ENCODE measurements at places on chromosomes 6 and 20. TPM values are rescaled to one million over a fixed set of nuclear protein-coding genes. Genes with fewer than 3 reads are reported as not detected.
A peak's percentile ranks its signal among the peaks of the same experiment; 100 is the strongest.

DNA sequence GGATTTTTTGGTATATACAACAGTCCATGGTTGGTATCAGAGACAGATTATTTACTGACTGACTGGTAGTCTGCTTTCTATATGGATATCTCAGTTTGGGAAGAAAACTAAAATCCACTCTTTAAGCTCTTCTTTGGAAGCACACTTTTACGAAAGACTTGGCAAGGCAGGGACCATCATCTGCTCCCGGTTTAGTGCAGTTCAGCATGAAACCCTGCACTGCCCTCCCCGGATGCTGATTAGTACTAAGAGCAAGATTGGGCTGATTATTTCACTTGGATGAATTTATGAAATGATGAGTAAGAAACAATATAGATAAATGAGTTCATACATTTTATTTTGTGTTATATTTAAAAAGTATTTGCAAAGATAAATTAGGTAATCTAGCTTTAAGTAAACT, 56.3 kb downstream of the RGS17 start:
- H3K4me3 ChIP-seq = no peak overlapping the region
- DNase-seq = no peak
- no peaks in the 10 kb centered on the region for H3K4me1 ChIP-seq
- H3K27ac ChIP-seq = no peak overlapping the region

GRCh38 chr20:64119681-64120341, 12.4 kb upstream of the NPBWR2 start:
- DNase-seq = peak; percentile 37
- H3K27ac ChIP-seq = no peak overlapping the region
- no peak overlapping the region for H3K4me3 ChIP-seq
- peaks cover 8% of the 10 kb centered on the region for H3K4me1 ChIP-seq
- H3K27me3 ChIP-seq = peaks cover 19% of the 10 kb centered on the region

GRCh38 chr6:96015518-96016333, at the start of gene FUT9:
Gene FUT9, plus strand, starts transcription at chr6:96015974. Its CDS starts 187,182 bp downstream, at chr6:96203156.
- no peak for DNase-seq
- peaks cover 20% of the 10 kb centered on the region for H3K27me3 ChIP-seq
- no peaks in the 10 kb centered on the region for H3K4me1 ChIP-seq
- no peak within 1 kb of the TSS for H3K27ac ChIP-seq

The LIME1 gene
- total RNA-seq = 8.7 TPM
